ENCODE measurements at places on chromosomes 1 and 21. TPM values are rescaled to one million over a fixed set of nuclear protein-coding genes. Genes with fewer than 3 reads are reported as not detected.

Gene S100A7A
- total RNA-seq, result not detected

Gene KCNJ10
- total RNA-seq, result under 0.01 TPM

DNA sequence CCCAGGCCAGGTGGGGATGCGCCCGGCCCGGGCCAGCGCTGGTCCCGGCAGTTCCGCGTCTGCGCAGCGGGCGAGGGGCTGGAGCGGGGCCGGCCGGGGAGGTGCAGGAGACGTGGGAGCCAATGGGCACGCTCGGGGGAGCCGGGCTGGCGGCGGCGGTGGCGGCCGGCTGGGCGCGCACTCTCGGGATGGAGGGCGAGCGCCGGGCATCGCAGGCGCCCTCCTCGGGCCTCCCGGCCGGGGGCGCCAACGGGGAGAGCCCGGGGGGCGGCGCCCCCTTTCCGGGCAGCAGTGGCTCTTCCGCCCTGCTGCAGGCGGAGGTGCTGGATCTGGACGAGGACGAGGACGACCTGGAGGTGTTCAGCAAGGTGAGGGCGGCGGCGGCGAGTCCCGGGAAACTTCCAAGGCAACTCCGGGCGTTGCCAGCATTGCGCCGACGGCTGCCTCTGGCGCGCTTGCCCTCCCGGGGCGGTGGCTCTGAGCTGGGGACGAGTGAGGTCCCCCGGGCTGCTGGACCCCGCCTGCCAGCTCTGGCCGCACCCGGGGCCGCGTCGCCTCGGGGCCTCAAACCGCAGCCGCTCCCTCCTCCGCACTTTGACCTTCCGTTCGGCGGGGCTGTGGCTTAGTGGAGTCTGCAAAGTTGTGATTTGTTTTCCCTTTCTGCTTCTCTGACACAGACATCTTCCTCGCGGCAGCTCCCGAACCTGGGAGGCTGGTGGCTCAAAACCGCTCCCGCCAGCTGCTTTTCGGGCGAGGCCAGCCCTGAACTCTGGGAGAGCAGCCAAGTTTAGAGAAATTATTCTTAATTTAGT, at the start of gene SNX7:
Gene SNX7, plus strand, starts transcription at position 178 of the 812 bp plus-strand sequence. Its CDS starts 11 bp downstream, at position 189.
- DNase-seq, result peak; percentile 77

GRCh38 chr1:240555524-240555923, 56.4 kb downstream of the GREM2 start:
- no peak for DNase-seq

GRCh38 chr1:44031252-44032169, at the start of gene SLC6A9:
Gene SLC6A9 (minus strand): TSS chr1:44031462. CDS start chr1:44024277, 7,185 bp downstream.
- peak; percentile 88 for DNase-seq

GRCh38 chr1:157994704-157995582, 1.5 kb downstream of the KIRREL1 start:
- no peak for DNase-seq

DNA sequence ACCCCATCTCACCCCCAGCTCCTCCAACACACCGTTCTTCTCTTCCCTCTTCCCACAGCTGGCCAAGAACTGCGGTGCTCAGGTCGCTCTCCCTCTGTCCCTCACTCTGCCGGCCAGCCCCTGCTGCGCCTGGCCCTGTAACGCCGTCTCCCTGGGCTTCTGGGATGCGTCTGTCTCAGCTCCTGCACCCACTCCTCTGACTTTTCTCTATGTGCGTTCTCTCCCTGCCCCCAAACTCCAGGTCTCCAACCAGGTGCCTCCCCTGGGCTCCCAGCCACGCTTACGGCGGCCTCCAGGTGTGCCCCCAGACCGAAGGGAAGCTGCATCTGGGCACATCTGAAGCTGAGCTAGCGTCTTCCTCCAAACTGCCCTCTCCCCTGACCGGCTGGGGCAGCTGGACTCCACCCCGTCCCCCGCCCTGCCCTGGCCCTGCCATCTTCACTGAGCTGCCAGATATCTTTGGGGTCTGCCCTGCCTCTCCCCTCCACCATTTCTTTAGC, 2.6 kb downstream of the KRTAP10-12 start:
- DNase-seq, result no peak

- DNase-seq, result no peak
Observed at GRCh38 chr1:220575718-220576497, 48.0 kb downstream of the MARK1 start.

GRCh38 chr1:234891427-234891826, 237.2 kb downstream of the TOMM20 start:
- no peak for DNase-seq

Measured in fibroblast of villous mesenchyme (primary cell).